HT1080 (cell line): ENCODE measurements at places on chromosomes 7 and 10. TPM values are rescaled to one million over a fixed set of nuclear protein-coding genes. Genes with fewer than 3 reads are reported as not detected.

The PAPSS2 gene
- total RNA-seq, result 16.6 and 20.9 TPM in 2 replicates

The WEE2 gene
- total RNA-seq, result 0.03 TPM in 2 replicates

The EPO gene
- not detected in 2 replicates for total RNA-seq

The CAV2 gene
- 81.5 and 94.8 TPM in 2 replicates for total RNA-seq

The TUBAL3 gene
- total RNA-seq, result not detected in 2 replicates

The CNNM2 gene
- total RNA-seq, result 3.6 and 4.7 TPM in 2 replicates

The KMT2E gene
- total RNA-seq, result 16.6 and 23.3 TPM in 2 replicates

The LIPJ gene
- total RNA-seq, result not detected in 2 replicates

The DNA2 gene
- 12.2 and 19.4 TPM in 2 replicates for total RNA-seq

The BAMBI gene
- total RNA-seq, result 3.9 and 5.2 TPM in 2 replicates
